ENCODE measurements at places on chromosomes 5 and 9.
A peak's percentile ranks its signal among the peaks of the same experiment; 100 is the strongest.

DNA sequence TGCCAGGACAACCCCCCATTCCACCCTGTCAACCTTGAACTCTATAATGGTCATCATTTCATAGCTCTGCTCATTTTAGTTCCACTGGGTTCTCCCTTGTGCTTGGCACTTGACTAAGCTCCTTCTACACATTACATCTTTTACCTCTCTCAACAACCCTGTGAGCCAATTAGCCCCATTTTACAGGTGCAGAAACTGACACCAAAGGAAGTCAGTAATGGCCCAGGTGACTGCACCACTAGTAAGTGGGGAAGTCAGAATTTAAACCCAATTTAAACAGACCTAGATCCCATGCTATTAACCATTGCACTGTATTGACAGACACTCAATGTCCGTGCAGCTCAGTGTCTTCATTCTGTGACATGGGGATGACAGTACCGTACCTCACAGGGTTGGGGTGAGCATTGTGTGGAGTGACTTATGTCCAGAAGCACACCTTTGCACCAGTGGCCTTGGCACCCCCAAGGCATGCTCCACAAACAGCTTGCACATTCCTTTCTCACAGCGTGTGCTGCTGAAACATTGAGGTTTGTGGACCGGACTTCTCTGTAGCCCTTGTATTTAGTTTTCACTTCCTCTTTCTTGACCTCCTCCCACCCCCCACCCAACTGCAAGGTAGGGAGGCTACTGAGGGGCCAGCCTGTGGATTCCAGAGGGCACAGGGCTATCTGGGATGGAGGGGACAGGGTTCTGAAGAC is 23.1 kb downstream of the IRF1 start:
- DNase-seq, result peak; percentile 41

- no peak for DNase-seq
These were observed 2.8 kb downstream of the MAMDC4 start for GRCh38 chr9:136854842-136855460.

GRCh38 chr5:171484460-171484899 is 65.0 kb downstream of the FGF18 start:
- no peak for DNase-seq

DNA sequence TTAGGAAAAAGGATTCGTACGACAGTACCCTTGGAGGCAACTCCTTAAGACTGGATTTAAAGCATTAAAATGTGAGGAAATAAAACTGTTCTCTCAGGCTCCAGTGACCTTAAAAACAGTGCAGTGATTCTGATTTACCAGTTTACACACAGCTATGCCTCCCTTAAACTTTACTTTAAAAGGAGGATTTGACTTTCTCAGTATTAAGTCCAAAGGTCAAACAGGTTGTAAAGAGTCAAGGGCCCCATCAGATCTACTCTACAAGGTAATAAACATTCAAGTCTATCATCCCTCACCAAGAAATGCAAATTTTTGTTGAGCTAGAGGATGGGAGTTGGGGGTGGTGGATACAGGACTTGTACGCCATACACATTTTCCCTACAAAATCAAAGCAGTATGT is 75.2 kb downstream of the ELAVL2 start:
- no peak for DNase-seq

DNA sequence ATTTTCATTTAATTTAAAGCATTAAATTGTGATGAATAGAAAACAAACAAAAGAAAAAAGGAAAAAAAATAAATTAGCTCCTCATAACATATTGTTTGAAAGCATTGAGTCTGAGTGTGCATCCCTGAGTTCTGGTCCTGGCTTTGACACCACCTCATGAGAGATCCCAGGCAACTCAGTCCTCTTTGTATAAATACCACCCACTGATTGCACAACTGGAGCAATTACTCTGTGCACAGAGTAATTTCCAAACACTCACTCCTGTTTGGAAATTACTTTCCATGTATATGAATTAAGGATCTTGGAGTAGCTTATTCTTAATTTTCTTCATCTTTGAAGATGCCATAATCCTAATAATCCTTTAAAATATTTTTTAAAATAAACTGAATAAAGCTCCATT is 59.4 kb upstream of the C5orf46 start:
- no peak for DNase-seq

Data from RWPE2 (cell line).